ENCODE measurements at places on chromosomes 6 and 20.

DNA sequence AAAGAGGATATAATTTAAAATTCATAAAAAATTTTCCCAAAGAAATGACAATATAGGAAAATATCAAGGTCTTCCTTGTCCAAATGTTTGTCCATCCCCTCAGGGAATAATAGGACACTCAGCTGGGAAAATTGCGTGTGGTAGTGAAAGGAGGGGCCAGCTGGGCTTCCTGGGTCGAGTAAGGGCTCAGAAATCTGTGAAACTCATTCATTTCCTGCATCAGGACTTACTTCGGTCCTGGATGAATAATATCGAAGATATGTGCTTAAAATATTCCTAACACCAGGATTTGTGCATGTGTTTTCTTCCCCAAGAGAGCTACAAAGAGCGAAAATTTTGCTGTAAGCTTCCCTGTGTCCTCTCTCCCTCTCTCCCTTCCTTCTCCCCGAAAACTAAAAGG is 118.2 kb upstream of the GJE1 start:
- no peak for DNase-seq

DNA sequence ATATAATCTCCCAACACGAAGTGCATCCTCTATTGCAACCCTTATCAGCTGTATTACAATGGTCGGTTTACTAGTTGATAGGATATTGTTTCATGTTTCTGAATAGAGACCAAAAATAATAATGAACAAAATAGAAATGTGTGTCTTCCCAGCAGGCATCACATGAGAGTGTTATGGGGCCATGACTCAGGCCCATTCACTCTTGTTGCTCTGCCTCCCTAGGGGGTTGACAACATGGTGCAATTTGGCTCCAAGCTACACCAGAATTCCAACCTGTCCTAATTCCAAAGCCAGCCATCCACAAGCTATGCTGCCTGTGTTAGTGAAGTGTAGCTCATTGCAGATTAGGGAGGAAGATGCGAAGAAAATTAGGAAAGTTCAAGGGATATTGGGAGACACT is 13.1 kb upstream of the SAYSD1 start:
- no peak for DNase-seq

DNA sequence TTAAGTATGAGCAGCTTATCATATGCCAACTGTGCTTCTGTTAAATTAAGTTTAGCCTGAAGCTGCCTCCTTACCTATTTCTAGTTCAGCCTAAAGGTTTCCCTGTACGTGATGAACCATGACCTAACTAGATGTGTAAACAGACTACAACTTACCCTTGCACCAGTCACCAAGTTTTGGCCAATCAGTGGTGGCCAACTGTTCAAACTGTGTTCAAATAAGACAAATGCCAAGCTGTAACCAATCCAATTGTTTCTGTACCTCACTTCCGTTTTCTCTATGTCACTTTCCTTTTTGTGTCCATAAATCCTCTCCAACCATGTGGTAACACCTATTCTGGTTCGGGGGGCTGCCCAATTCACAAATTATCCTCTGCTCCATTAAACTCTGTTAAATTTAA is 6.0 kb upstream of the SLC2A10 start:
- DNase-seq, result no peak

GRCh38 chr20:25148181-25148981 is 47.1 kb upstream of the ENTPD6 start:
- DNase-seq, result peak; percentile 30

DNA sequence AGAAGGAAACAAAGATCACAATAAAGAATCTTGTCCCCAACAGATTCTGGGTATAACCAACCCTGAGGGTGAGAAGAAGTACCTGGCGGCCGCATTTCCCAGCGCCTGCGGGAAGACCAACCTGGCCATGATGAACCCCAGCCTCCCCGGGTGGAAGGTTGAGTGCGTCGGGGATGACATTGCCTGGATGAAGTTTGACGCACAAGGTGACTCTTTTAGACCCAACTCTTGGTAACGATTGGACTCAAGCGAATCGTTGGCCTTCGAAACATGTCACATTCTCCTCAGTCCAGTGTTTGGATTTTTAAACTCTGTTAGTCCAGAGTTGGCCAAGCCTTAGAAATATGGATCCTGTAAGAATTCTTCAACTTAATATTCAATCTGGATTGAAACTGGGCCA is 2.6 kb downstream of the PCK1 start:
- no peak for DNase-seq

DNA sequence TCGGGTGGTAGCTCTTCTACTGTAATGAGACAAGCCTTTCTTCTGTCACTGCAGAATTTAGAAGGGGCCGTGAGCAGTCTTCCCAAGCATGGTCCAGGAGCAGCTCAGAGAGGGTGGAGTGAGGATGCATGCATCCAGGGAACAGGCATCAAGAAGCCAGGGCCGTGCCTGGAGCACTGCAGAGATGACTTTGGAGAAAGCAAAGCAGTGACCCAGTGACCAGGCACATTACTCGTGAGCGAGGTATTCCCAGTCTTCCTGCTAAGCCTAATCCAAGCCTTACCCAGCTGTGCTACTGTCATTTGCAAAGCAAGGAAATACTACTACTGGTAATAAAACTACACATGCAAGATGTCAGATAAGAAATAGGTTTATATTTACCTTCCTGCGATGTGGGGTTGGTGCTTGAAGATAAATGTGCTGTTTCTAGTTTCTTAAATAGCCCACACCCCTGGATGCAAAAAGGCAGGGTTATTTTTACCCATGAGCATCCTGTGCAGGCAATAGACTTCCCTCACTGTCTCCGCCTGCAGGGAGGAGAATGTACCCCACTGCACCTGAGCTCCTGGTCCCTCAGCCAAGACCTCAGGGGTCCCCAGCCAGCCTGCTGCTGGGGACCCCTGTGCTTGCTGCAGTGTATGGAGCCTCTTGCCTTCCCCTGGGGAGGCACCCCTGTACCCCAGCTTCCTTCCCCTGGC is 62.9 kb downstream of the SSR1 start:
- no peak for DNase-seq

- no peak for DNase-seq
Observed at GRCh38 chr6:164663634-164664033, 645.8 kb downstream of the C6orf118 start.

- no peak for DNase-seq
Observed at GRCh38 chr6:98958776-98959175, 11.0 kb upstream of the FBXL4 start.

DNA sequence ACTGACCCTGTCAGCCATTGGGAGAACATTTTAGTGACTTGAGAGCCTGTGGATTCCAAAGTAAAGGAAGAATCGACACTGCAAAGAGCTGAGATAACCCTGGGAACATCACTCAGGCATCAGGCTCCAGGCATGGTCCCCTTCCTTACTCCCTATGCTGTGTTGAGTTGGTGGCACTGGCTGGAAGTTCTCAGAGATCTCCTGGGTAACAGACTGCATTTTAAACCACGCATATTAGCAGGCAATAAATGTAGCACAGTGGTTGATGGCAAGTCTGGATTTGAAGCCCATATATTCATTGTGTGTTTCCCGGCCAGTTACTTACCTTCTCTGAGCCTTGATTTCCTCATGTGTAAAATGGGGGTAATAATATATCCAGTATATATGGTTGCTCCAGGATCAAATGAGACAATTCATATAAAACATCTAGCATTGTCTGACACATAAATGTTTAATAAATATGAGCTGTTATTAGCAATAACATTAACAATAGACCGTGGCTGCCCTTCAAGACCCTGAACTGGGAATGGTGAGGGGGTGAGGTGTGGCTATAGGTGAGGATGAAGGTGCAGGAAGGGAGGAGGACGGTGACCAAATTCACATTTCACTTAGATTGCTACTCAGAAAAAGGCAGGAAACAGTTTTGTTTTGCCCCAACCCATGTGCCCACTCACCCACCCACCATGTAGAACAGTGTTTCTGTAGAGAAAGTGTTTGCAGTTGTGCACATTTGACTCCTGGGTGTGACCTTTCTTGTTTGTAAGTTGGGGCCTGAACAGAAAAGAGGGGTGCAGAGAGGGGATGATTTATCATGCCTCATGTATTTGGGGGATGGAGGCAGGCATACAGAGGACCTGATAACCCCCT is 2.1 kb downstream of the PLCG1 start:
- DNase-seq, result no peak

- DNase-seq, result no peak
Observed at GRCh38 chr6:43962458-43962857, 164.8 kb downstream of the MRPL14 start.

DNA sequence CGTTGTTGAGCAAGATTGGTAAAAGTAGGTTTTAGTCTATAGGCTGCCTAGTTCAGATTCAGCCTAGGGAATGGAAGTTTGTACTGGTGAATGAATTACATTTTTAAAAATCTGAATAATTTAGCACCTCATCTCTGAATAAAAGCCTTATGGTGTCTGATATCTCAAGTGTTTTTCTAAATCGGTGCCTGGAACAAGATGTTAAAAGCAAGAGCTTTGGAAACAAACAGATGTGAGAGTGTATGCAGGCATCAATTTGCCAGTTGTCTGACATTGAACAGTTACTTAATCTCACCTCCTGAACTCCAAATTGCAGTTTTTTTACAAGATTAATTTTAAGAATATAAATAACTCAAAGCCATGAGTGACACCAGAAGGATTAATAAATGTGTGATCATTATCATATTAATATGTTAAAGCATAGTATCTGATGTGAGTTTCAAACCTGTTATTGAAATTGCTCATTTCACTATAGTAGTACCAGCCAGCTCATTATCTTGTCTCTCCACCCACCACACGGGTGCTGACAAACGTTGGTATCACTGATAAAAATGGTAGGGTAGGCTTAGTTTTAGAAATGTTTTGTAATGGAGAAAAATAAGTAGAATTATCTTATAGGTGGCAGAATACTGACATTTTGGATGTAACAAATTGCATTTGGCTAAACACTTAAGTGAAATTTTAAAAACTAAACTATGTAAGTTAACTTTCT is 157.3 kb downstream of the FAM83B start:
- DNase-seq, result no peak

- no peak for DNase-seq
Observed at GRCh38 chr20:63895202-63895951, 451 bp downstream of the DNAJC5 start.

DNA sequence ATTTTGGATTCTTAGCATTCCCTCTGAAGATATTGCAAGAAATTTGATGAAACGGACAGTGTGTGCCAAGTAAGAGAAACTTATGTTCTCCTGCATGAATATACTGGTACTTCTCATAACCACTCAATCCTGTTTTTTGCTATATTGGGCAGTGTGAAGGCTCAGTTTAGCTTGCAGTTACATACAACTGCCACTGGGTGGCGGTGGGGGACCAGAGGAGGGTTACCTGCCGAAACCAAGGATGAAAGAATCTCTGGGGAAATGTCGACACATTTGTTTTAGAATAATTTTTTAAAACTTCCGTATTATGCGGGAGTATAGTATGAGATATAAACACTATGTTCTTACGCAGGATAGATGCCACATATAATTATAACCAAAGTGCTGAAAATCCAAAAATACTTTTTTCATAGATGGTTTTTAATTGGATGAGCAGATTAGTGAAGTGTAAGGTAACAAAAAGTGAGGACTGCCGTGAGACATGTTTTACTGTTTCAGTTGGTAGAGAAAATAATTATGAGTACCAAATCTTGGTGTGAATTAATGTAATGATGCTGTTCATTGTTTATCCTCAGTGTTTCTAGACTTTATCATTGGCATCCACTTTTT is 9.7 kb downstream of the TRMT11 start:
- peak; percentile 77 for DNase-seq

GRCh38 chr6:155126727-155127439 is 131.8 kb downstream of the TIAM2 start:
- DNase-seq, result no peak

DNA sequence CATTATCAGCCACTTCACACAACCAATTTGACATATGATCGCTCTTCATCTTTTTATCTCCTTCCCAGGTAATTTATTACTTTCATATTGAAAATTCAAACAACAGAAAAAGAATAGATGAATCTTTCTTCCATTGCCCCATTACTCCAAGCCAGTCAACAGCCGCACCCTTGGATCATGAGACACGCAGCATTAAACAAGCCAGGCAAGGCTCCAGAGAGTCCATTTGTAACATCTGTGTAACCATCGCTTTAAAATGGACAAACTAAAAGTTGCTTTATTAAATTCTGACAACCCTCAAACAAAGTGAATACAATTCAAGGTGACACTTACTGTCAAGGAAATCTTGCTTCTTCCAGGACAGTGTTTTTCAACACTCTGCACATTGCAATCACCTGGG is 200.3 kb downstream of the EPM2A start:
- DNase-seq, result no peak

GRCh38 chr6:1952740-1953360 is 292.6 kb downstream of the GMDS start:
- no peak for DNase-seq

DNA sequence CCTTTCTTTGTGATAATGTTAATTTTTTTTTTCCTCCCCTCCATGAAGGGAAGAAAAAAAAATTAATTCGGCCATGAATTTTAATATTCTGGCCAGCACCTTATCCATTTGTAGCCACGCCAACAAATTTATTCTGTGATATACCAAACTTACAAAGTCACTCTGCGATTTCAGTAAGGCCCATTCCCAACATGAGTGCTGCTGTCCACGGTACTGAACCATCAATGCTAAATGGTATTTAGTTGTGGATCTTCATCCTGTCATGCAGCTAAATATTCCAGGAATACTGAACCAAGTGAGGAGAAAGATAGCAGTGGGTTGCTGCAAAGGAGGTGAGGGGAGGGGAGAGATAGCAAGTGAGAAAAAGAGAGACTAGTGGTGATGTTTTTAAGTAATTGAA is 19.5 kb upstream of the RSPH4A start:
- DNase-seq, result no peak

DNA sequence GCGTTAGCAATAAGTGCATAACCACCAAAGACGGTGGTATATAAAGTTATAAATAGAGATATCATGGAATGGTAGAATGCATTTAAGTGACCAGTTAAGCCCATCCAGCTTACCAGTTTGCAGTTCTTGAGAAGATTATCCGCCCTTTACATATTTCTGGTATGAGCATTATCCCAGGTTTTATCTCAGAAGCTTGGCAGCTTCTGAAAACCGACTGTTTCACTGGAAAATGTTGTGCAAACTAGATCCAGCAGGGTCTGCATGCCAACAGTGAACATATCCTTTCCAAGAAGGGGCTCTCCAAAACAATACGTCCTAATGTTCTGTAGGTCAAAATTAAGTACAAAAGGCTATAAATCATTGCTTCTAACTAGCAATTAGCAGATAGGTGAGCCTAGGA is 29.5 kb upstream of the SHLD1 start:
- DNase-seq, result no peak

Measured in colonic mucosa (tissue), 4 donors.